ENCODE measurements at places on chromosomes 12 and 14.
A peak's percentile ranks its signal among the peaks of the same experiment; 100 is the strongest.

- peak; percentile 56 for DNase-seq
Observed at GRCh38 chr12:104682790-104683279, 226.1 kb downstream of the CHST11 start.

GRCh38 chr14:30389134-30389876, 169.7 kb upstream of the G2E3 start:
- no peak for DNase-seq

GRCh38 chr12:4293966-4294505, 20.5 kb downstream of the CCND2 start:
- no peak for DNase-seq

GRCh38 chr14:35934499-35934898, 108.4 kb downstream of the BRMS1L start:
- DNase-seq: no peak

DNA sequence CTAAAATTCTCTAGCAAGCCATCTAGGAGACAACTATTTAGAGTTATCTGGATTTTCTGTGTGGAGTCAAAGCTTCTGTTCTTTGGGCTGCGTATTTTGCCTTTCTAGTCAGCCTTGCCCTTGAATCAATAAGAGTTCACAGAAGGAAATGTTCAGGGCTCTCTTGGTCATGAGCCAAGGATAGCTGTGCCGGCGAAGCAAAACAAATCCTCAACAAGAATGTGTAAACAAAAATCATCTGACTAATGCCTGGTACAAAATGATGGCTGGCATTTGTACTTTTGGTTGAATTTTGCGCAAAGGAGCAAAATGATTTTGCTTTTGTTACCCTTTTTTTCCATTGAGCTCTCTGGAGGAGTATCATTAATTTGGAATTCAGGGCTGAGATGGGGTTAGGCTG, 171.1 kb downstream of the DACT1 start:
- DNase-seq: no peak

DNA sequence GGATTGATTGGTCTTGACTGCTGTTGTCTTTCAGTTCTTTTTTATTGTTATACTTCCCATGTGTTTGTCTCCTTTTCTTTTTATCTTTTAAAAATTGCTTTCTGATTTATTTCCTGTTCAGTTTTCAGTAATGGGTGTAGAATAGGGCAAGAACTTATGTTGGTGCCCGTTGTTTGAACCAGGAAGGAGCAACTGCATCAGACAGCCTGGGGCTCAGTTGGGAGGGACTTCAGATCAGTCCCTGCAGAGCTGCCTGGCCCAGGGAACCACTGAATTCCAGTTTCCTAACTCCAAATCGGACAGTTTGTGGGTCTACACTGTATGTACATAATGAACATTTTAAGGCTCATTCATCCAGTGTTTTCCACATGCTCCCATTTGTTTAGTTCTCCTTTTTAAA, 64.9 kb downstream of the FBXO34 start:
- DNase-seq: no peak

DNA sequence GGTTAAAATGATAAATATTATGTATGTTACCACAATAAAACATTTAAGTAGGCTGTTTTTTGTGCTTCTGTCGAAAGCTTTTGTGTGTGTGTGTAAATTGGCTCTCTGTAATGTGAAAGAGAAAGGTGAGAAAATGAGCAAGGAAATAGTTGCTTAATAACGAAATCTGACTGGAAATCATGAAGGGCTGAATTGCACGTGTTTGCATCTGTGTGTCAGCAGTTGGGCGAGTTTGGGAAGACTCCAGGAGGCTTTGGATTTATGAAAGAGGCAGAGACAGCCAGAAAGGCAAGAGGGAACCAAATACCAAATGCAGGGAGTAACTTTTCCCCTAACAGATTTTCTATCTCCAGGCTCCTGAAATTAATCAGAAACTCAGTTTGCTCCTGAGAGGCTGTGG, 47.2 kb upstream of the PLEKHG3 start:
- DNase-seq: no peak

GRCh38 chr12:115049614-115050013, 365.6 kb upstream of the TBX3 start:
- no peak for DNase-seq

GRCh38 chr12:2136901-2137300, 84.1 kb downstream of the CACNA1C start:
- DNase-seq: no peak

GRCh38 chr12:106281804-106282203, 20.7 kb upstream of the TCP11L2 start:
- no peak for DNase-seq

GRCh38 chr12:75581515-75581914, 70.1 kb upstream of the KRR1 start:
- no peak for DNase-seq

GRCh38 chr12:115210533-115211252, 526.7 kb upstream of the TBX3 start:
- no peak for DNase-seq

DNA sequence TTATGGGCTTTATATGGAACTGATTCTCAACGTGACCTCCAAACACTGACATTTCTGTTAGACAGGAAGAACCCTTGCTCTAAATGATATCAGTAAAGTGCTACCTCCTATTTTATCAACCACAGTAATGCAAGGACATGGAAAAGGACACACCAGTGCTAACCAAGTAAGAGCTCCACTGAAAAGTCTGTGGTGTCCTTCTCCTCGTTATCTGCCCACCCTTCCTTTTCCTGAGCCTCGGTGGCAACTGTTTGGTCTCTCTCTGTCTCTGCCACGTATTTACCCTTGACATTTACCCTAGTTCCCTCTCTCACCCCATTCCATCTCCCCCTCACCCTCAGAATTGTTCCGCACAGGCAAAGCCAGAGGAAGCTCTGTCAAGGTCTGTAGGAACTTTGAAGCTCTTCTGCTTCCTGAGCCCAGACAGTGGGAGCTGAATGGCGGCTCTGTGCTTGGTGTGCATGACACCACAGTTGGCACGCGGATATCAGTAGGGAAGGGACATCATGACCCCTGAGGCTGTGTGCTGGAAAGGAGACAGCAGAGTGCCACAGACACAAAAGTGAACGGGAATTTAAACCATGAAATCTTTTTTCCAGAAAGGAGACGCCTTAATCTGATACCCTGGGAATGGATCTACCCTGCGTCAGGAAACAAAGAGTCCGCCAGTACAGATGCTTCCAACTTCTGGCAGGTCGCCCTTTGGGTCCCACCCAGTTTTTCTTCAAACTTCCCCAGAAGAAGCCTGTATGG, 50.8 kb downstream of the NTN4 start:
- DNase-seq: no peak

GRCh38 chr14:58131386-58131785, 20.6 kb downstream of the ARMH4 start:
- no peak for DNase-seq

DNA sequence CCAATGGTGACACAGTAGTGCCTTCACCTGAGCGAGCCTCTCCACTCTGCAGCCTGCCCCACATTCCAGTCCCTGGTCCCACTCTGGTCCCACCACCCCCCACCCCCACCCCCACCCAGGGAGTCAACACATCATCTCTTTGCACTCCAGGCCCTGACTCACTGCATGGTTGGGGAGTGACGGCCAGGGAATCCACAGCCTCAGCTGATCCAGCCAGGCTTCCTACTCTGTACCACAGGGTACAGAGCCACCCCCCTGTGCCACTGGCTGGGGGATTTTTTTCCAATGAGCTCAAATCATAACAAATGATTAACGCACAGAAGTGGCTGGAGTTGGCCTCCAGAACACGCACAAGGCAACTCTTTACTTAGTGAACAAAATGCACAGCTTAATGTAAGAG, 233.7 kb downstream of the NTF3 start:
- DNase-seq: no peak

GRCh38 chr12:128698301-128698972, 125.3 kb downstream of the SLC15A4 start:
- DNase-seq: no peak

GRCh38 chr12:88298014-88298682, 156.0 kb downstream of the TMTC3 start:
- DNase-seq: no peak

DNA sequence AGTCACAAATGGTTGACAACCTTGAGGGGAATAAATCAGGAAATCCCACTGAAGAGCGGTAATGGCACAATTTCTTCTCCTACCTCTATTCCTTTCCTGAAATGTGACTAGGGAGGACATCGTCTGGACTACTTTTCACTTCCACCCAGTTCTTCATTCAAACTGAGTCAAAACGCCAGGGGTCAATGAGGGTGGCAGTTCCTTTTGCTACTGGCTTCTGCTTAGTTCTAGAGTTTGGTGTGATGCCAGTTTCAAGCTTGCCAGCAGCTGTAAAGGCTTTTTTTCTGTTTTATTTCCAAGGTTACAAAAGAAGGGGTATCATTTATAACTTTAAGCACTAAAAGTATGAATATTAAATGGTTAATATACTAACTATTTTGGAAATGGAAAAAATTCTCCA, 286.5 kb downstream of the SOX5 start:
- no peak for DNase-seq

GRCh38 chr12:116145451-116145850, 132.0 kb downstream of the MED13L start:
- no peak for DNase-seq

- no peak for DNase-seq
Observed at GRCh38 chr12:9043766-9044165, 54.4 kb downstream of the KLRG1 start.

DNA sequence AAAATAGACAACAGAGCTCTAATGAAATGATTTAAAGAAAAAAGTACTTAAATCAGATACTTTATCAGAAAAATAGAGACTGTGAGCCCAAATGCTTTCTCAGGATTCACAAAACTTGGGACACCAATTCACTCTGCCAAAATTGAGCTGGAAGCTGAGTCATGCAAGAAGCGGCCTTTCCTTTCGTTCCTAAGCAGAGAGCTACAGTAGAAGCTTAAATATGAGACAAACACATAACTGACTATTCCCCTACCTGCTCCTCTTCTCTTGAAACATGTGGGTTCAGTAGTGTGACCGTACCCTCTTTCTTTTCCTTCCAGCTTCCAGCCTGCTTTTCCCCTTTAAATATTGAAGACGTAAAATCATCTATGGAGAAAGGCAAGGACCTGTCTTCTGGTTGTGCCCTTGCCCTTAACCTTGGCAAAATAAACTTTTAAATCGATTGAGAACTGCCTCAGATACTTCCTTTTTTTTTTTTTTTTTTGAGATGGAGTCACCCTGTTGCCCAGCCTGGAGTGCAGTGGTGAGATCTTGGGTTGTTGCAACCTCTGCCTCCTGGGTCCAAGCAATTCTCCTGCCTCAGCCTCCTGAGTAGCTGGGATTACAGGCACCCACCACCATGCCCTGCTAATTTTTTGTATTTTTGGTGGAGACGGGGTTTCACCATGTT, 4.4 kb upstream of the SDS start:
- DNase-seq: no peak

DNA sequence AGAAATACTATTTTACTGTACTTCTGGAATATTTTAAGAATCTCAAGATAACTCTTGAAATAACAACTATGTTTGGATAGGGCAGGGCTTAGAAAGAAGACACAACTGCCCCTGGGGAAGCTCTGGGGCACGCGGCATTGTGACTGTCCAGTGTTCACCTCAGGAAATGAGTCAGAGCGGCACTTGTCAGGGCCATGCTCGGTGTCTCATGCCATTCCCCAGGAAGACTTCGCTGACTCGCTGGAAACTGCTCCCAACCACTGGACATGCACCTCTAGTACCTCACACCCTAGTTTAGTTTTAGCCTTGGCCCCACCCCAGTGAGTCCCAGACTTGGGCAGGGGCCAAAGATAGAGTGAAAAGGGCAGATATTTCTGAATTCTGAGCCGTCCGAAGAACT, 192.0 kb downstream of the TTC7B start:
- DNase-seq: no peak

GRCh38 chr14:102678394-102678793, 85.9 kb downstream of the RCOR1 start:
- DNase-seq: no peak

GRCh38 chr12:90562671-90563070, 392.3 kb downstream of the CCER1 start:
- DNase-seq: no peak

DNA sequence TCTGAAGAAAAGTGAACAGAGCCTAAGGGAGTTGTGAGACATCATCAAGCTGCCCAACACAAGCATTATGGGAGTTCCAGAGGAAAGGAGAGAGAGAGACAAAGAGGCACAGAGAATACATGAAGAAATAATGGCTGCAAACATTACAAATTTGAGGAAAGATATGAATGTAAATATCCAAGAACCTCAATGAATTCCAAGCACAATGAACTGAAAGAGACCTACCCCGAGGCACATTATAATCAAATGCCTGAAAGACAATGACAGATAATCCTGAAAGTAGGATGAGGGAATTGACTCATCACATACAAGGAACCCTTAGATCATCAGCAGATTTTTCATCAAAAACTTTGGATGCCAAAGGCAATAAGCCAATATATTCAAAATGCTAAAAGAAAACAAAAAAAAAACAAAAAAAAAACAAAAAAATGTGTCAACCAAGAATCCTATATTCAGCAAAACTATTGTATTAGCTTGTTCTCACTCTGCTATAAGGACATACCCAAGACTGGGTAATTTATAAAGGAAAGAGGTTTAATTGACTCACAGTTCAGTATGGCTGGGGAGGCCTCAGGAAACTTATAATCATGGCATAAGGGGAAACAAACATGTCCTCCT, 37.8 kb downstream of the BCL2L14 start:
- no peak for DNase-seq

- DNase-seq: no peak
Observed at GRCh38 chr14:74671789-74672188, 41.1 kb downstream of the AREL1 start.

- DNase-seq: no peak
Observed at GRCh38 chr12:39764944-39765560, 145.4 kb upstream of the ABCD2 start.

Measured in stimulated activated CD4-positive, alpha-beta T cell treated with anti-CD3 and anti-CD28 coated beads, Interleukin-1b, Interleukin-23, amount 100 ng/mL, for 4 hours (primary cell).